ENCODE measurements at places on chromosomes 11 and 22.
A peak's percentile ranks its signal among the peaks of the same experiment; 100 is the strongest.

- DNase-seq: no peak
Measured at GRCh38 chr22:20771918-20772625, 1.8 kb upstream of the SERPIND1 start.

- DNase-seq: no peak
Measured at GRCh38 chr11:123206791-123207434, 11.9 kb upstream of the CLMP start.

DNA sequence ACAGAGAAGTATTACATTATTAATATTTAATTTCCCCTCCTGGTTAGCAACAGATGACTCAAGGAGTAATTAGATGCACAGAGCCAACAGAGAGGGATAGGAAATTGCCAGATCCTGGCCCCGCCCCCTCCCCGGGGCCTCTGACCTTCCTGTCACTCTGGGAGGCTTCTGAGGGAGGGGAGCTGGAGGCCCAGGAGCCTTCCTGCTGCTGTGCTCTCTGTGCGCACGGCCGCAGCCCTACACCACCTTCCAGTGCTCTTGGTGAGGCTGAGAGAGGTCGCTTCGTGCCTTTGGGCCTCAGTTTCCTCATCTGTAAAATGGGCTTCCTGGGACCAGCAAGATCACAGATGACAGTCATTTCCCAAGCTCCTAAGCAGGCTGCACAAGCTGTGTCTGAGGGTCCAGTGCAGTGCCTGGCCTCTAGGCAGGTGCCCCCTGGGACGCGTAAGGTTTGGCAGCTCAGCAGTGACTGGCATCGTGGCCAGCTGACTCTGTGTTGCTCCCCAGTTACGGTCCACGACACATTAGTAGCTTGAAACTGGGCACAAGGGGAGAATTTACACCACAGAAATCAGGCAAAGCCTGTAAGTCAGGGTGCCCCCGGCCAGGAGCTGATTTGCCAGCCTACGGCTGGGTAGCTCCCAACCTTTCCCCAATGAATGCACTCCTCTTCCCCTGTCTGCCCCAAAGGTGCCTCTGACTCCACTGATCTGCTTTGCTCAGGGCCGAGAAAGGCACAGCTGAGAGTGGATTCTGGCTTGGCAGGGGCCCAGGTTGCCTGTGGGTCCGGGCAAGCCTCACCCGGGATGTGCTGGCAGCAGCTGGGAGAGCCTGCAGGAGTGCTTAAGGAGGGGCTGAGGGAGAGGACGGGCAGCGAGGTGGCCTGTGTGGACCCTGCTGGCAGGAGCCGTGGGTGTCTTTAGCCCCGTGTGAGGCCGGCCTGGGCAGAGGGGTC, 2.3 kb downstream of the ADORA2A start:
- peak; percentile 30 for DNase-seq

GRCh38 chr22:24416095-24416494, 11.3 kb upstream of the ADORA2A start:
- DNase-seq: no peak

GRCh38 chr11:26348776-26349175, 16.8 kb downstream of the ANO3 start:
- no peak for DNase-seq

GRCh38 chr11:111548525-111548924, 8.0 kb downstream of the LAYN start:
- DNase-seq: no peak

- no peak for DNase-seq
Measured at GRCh38 chr11:63698976-63699733, 17.9 kb downstream of the RTN3 start.

GRCh38 chr11:111759778-111760407, 6.3 kb downstream of the PPP2R1B start:
- DNase-seq: no peak

GRCh38 chr11:117179048-117179999, 781 bp downstream of the SIDT2 start:
- DNase-seq: peak; percentile 73

Data from GF-D8 (cell line).